ENCODE measurements at places on chromosomes 3 and 15. TPM values are rescaled to one million over a fixed set of nuclear protein-coding genes. Genes with fewer than 3 reads are reported as not detected.

Gene PSTPIP1
- not detected for total RNA-seq

DNA sequence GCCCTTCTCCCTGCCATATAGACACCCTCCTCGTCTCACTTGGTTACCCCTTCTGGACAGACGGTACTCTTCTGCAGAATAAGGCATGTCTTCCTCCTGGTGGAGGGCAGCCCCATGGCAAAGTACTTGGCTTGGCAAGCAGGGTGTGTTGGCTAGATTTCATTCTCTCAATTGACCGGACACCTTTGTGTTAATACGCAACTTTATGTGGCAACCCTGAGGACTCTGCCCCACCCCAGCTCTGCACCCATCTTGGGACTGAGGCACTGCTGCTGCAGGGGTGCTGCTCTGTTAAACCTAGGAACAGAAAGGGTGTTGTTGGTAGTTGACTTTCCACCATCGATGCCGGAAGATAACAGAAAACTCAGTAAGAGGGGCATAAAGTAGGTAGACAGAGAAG lies 55.2 kb downstream of the PTPRG start:
- DNase-seq, result no peak

Gene SLC6A1
- not detected for total RNA-seq

Gene ITPKA
- 1.8 TPM for total RNA-seq

Gene OR5H1
- total RNA-seq, result not detected

Gene DCLK3
- total RNA-seq, result not detected

DNA sequence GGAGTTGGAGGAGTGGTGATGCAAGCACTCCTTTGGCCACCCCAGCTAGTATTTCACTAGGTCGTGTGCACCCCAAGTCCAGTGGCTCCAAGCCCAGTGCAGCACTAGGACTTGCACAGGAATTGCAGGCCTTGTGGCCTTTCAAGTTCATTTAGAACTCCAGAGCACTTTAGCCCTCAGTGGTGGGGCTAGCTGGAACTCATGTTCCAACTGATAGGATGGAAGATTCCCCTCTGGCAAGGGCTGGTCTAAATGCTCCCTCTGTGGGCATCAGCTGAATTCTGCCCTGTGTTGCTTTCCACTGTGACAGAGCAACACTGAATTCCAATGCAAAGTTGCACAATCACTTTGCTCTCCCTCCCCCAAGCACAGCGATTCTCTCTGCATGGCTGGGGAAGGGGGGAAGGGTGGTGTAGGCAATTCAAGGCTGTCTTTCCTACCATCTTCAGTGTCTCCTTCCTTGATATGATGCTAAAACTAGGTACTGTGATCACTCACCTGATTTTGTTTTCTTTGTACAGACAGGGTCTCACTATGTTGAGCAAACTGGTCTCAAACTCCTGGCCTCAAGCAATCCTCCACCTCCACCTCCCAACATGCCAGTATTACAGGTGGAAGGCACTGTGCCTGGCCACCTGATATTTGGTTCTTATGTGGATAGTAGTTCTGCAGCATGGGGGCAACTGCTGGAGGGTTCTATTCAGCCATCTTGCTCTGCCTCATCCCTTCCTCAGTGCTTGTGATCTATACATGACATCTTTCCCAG lies 10.3 kb downstream of the USF3 start:
- peak; percentile 51 for DNase-seq

DNA sequence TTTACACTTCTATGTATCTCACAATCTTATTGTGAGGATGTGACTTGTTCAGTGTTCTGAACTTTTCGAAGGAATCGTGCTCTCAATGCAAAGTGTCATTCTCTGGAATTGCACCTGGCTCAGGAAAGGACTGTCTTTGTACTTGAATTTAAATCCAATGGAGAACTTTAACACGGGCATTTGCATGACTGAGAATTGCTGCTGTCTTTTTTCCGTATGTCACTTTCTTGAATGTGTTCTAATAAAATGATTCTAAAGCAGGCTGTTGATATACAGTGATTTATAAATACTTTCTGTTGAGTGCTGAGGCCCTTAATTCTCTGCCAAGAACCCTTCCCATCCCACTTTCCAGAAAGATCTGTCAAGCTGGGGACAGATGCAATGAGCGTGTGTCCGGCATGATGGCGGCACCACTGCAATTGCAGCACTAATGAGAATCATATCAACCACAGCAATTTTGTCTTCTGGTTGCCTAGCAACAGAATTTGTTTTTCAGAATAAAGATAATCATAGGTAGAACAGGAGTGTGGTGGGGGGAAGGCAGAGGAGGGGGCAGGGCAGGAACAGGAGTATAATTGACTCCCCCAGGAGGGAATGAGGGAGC lies 210.6 kb upstream of the UMPS start:
- DNase-seq, result no peak

DNA sequence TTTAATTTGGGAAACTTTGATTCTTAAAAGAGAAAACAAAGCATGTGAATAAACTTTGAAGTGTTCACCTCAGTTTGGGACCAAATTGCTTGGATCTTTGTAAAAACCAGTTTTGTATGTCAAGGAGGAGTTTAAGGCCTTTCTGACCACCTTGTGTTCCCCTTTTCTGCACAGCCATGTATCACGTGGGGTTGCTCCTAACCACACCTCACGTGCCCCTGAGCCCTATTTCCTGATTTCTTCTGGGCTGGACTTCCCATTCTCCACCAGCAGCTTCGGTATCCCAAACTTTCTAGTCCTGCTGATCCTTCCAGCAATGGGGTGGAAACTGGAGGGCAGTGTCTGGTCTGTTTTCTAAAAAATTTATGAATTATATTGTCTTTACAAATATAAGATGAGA lies 76.4 kb upstream of the STT3B start:
- no peak for DNase-seq

DNA sequence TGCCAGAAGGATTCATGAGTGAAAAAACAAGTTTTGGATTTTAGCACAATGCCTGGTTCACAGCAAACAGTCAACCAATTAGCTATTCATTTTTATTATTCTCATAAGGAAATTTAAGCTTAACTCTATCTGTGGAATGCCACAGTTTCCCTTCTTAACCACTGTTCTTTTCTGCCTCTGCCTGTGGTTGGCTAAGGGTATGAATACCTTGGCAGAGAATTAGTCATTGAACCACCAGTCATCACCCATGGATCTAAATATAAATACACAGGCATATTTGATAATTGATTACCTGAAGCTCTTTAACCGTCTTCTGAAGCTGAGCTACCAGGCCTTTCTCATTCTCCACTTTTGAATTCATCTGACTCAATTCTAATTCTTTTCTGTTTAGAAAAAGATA lies 79.9 kb downstream of the MYH15 start:
- DNase-seq, result no peak

DNA sequence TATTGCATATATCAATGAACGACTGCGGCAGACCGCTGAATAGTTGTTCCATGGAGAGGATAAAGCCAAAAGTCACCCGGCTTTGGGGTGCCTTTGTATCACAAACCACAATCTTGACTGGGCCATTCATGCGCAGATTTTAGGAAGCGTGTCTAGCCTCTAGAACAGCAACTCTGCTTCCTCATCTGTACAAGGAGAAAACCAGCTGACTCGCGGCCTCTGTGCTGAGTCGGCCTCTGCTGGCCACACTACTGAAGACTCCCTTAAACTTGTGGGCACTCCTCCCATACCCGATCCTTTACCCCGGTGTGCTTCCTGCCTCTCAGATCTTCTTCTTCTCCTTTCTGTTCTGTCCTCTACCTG lies 872 bp downstream of the DLEC1 start:
- peak; percentile 38 for DNase-seq

DNA sequence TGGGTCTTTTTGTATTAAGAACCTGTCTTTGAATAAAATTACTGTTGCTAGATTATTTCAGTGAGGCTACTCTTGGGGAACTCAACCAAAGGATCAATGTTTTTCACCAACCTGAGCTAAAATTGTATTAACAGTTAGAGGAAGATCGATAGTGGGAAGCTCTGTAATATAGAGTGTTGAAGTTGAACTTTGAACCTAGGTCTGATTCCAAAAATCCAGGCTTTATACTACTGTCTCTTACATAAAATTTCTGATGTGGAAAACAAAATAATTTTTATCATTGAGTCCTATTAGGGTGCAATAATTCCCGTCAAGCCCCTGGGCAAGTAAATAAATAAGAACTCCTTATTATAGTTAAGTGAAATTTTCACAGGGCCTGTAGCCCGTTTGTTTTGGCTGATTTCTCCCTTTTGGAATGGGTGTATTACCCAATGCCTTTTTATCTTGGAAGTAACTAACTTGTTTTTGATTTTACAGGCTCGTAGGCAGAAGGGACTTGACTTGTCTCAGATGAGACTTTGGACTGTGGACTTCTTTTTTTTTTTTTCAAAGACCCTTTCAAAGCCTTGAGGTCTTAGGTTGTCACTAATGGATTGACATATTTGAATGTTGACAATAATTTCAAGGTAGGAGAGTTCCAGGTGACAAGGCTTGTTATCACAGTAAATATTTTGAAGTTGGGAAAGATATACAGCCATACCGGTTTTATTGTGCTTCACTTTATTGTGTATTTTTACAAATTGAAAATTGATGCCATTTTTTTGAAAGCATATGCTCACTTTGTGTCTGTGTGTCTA lies 276.1 kb downstream of the NFKBIZ start:
- peak; percentile 45 for DNase-seq

- DNase-seq, result no peak
Measured at GRCh38 chr3:65603631-65604030, 435.1 kb downstream of the MAGI1 start.

- no peak for DNase-seq
Measured at GRCh38 chr15:52730594-52730993, 51.4 kb upstream of the ATOSA start.

- peak; percentile 80 for DNase-seq
Measured at GRCh38 chr3:106299300-106300098, 430.7 kb upstream of the CBLB start.

Gene KBTBD13
- total RNA-seq, result not detected

GRCh38 chr3:42264399-42265058 lies 1.5 kb downstream of the CCK start:
- DNase-seq, result peak; percentile 40

All from fibroblast of the aortic adventitia (primary cell).